Activated T-cell treated with anti-CD3 and anti-CD28 coated beads, Interleukin-2, amount 50 U/mL, for 4 hours (primary cell): ENCODE measurements at places on chromosomes 13 and 19.
A peak's percentile ranks its signal among the peaks of the same experiment; 100 is the strongest.

DNA sequence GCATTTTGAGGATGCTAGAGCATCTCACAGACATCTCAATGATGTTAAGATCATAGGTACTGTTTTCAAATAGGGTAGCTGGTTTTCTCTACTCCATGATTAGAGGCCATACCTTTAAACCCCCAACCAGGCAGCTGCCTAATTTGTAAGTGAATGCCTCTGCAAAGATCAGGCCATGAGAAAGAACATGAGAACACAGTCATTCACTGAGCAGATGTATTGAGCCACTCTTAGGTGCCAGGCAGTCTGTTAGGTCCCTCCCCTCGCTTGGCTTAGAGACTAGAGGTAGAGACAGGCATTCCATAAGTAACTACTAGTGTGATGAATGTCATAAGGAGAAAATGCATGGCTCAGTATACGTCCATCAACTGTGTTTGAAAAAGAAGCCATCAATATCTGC is 410.0 kb downstream of the FGF9 start:
- no peak for DNase-seq

DNA sequence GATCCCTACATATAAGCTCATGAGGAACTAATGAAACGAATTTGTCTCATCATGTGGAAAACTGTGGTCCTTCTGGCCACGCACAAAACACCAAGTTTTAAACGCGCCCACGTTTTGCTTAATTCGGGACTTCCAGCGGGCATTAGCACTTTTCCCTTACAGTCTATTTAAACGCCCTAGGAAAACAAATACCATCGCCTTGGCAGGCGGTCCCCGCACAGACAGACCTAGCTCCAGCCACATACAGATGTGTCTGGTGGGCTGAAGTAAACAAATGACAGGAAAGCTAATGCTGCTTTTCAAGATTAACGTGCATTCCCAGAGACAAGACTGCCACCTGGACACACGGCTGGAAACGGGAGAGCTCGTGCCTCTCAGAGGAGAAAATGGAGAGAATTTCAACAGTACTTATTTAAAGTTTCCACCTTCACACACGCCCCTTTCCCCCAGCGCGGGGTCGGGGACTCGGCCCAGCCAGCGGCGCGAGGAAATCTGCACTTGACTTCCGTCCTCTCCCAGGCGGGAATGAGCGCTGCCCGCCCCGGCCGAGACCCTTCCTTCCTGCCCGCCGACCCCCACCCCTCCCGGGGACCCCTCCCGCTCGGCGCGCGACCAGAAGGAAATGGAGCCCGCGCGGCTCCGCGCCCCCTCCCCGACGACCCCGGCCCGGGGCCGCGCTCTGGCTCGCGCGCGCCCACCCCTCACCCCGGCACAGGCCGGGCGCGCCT is 931 bp downstream of the USP12 start:
- DNase-seq = peak; percentile 23

- DNase-seq = no peak
Measured at GRCh38 chr19:39847525-39847924, 1.3 kb upstream of the FBL start.

DNA sequence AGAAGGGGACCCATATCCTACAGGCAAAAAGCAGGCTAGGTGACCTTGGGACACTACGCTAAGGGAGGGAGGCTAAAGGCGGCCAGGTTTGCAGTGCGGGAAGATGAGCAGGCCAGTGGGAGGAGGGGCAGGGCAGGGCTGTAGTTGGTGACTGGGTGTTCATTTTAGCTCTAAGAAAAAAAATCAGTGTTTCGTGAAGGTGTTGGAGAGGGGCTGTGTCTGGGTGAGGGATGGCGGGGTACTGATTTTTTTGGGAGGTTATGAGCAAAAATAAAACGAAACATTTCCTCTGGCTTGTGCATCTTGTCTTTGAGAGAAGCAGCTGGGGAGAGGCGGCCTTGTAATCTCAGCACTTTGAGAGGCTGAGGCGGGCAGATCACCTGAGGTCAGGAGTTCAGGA is 4.3 kb upstream of the NUP62 start:
- no peak for DNase-seq

DNA sequence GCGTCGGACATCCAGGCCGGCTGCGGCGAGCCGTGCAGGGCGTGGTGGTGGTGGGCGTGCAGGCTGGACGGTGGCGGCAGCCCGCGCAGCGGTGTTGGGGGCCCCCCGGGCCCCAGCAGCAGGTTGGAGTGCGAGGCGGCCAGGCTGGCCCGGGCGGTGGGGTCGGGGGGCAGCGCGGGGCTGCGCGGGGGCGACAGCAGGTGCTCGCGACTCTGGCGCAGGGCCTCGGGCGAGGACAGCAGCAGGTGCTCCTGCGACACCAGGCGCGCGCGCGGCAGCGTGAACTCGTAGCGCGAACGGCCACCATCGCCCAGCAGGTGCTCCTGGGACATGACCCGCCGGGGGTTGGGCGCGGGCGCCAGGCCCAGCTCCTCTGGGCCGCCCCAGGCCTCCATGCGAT is 9.8 kb downstream of the SHISA7 start:
- no peak for DNase-seq

DNA sequence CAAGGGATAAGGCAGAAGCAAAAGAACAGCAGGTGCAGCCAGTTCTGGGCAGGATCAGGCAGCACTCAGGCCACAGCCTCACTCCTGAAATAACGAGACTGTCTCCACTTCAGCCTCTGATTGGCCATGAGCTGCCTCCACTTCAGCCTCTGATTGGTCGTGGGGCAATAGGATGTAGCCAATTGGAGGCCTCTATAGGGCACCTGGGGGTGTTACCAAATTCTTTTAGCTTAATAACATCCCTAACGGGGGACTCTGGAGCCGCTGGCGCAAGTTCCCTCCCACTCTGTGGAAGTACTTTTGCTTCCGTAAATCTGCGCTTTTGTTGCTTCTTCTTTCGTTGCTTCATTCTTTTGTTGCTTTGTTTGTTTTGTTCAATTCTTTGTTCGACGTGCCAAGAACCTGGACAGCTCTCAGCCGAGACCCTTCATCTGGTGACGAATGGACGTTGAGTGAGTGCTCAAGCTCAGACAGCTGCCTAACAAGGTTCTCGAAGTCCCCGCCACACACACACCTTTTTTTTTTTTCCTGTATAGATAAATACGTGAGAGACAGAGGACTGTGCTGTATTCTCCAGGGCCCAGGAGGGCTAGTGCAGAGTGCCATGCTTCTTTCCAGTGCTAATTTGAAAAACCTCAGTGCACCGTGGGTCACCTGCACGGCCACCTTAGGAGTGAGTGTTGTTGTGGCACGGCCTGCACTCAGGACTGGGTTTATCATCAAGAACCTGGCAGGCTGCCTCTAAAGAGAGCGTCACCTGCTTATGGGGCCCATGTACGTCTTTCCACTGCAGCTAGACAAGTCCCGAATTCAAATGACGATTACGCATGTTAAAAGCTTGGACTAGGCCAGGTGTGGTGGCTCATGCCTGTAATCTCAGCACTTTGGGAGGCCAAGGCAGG is 32.0 kb upstream of the TUBGCP3 start:
- DNase-seq = no peak

DNA sequence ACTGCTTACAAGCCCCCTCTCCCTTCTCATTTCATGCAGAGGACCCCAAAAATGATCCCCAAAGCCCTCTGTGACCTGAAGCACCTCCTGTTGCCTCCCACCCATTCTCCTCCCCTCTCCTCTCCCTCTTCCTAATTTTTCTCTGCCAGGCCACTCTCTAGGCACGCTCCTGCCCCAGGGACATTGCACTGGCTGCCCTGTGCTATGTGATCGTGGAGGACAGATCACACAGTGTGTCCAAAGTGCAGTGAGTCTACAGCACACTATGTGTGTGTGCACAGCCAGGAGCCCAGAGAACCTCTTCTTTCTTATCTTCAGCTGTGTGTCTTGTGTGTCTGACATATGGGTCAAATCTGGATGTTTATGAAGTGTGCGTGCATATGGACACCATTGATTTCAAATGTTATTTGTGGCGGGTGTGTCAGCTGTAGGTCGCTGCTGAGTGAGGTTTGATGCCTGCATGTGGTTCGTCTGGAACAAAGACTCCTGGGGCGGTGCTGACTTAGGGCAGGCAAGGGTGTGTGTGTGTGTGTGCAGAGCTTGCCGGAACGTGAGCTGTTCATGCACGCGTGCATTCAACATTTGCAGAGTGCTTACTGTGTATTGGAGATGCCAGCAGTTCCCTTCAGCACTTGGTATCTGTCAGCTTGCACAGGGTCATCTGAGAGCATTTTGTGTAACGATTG is 2.1 kb upstream of the KLHL26 start:
- DNase-seq = no peak

GRCh38 chr19:31553846-31554215 is 204.6 kb upstream of the TSHZ3 start:
- no peak for DNase-seq

DNA sequence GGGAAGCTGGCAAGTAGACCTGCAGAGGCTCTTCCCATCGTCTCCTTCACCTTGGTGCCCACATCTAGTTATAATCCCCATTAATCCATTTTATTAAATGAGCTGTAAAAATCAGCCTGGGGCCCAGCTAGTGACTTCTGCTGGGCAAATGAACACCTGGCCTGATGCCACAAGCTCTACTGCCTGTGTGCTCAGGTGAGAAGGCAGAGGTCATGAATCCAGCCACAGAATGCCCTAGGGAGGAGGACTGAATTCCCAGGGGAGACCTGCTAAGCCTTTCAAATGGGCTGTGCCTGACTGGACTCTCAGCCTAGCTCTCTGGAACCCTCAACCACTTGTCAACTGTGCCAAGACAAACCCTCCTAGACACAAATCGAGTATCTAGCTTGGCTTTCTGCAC is 74.0 kb downstream of the PDS5B start:
- no peak for DNase-seq

DNA sequence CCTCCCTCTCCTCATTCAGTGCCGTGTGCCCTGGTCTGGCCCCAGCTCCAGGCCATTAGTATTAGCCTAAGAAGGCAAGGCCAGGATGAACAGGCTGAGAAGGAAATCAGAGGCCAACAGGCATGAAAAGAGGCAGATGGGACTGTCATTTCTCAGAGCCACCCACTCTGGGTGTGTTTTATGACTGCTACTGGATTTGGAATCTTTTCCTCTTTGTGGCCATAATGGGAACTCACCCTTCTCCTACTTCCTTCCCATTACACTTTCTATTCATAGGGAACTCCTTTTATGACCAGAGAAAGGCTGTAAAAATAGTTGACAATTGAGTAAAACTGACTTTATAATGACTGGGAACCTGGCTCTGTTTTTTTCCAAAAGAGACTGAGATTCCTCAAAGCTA is 17.7 kb downstream of the CEACAM8 start:
- no peak for DNase-seq

GRCh38 chr13:68806125-68806524 is 1301.5 kb upstream of the ATXN8OS start:
- DNase-seq = no peak

- DNase-seq = no peak
Measured at GRCh38 chr13:110089100-110089499, 217.9 kb downstream of the COL4A1 start.

DNA sequence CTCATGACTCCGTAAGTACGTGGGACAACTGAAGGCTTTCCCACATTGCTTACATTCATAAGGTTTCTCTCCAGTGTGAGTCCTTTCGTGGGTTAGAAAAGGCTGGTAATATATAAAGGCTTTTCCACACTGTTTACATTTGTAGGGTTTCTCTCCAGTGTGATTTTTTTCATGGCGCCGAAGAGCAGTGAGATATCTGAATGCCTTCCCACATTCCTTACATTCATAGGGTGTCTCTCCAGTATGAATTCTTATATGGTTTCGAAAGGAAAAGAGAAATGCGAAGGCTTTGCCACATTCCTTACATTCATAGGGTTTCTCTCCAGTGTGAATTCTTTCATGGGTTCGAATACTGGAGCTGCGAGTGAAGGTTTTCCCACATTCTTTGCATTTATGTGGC is 29.5 kb downstream of the ZNF490 start:
- no peak for DNase-seq

DNA sequence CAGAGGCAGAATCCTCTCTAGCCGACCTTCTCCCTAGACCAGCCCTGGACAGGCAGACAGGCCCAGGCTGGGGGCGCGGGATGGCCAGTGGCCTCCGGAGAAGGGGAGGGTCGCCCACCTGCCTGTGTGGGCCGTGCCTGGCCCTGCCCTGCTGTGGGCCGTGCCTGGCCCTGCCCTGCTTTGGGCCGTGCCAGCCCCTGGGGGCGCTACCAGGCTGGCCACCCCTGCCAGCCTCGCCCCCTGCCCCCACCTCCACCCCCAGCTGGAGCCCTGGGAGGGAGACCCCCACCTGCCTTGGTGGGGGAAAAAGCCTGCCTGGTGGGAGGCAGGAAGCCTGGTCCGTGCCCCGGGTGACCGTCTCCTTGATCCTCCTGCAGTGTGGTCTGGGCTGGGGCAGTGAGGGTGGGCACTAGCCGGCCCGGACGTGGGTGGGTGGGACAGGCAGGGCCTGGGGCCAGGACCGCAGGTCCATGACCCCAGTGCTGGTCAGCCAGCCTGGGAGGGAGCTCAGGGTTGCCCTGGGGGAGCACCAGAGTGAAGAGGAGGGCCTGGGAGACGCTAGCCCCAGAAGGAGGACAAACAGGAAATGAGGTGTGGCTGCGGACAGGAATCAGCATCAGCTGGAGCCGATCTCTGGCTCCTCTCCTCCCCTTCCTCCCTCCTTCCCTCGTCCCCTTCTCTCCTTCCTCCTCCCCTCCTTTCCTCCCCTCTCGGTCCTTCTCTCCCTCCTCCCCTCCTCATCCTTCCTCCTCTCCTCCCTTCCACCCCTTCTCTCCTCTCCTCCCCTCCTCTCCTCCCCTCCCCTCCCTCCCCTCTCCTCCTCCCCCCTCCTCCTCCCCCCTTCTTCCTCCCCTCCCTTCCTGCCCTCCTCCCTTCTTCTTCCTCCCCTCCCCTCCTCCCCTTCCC is 5.1 kb upstream of the MKNK2 start:
- no peak for DNase-seq

- DNase-seq = no peak
Measured at GRCh38 chr13:110341445-110342244, 34.6 kb downstream of the COL4A2 start.

DNA sequence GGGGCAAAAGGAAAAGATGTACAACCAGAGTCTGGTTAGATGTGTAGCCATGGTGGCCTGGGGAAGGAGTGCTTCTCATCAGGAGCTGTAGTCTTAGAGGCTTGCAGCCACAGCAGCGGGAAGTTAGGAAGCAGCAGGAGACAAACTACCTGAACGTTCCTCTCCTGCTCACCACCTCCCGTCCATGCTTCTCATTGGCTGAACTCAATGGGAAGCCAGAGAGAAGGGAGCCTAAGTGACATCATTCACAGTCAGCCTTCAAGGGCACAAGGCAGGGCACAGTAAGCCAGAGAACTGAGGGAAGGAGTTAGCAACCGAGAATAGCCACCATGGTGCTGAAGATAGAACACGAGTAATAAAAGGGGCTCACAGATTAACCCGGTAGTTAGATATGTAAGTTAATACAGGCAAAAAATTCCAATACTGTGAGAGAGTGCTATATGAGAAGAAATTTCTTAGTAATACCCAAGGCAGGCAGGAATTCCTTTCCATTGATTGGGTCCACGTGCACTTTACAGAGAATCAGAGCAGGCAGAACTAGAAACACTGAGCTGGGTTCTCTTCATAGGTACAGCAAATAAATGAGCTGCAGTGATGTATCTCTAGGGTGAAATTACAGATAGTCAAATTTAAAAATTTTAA is 391.5 kb upstream of the DACH1 start:
- DNase-seq = no peak

GRCh38 chr19:15843203-15843893 is 27.9 kb upstream of the OR10H1 start:
- no peak for DNase-seq
